ENCODE measurements at places on chromosomes 6 and 20.

DNA sequence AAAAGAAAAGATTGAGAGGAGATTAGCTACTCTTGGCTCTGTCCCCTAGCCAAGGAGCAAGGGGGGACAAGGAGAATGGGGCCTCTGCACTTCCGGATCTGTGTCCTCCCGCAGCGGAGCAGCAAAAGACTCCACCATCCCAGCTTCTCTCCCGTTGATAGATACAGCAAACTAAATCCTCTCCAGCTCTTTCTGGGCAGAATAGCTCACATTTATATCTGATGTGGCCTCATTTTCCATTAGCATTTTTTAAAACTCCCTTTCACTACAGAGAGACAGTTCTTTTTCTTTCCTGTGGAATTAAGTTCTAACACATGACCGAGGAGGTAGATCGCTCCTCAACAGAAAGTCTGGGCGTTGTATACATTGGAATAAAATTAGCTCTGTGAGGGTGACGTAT, 260.9 kb upstream of the SOX4 start:
- DNase-seq = no peak

- no peak for DNase-seq
Measured at GRCh38 chr6:84638286-84638685, 126.1 kb downstream of the TBX18 start.

DNA sequence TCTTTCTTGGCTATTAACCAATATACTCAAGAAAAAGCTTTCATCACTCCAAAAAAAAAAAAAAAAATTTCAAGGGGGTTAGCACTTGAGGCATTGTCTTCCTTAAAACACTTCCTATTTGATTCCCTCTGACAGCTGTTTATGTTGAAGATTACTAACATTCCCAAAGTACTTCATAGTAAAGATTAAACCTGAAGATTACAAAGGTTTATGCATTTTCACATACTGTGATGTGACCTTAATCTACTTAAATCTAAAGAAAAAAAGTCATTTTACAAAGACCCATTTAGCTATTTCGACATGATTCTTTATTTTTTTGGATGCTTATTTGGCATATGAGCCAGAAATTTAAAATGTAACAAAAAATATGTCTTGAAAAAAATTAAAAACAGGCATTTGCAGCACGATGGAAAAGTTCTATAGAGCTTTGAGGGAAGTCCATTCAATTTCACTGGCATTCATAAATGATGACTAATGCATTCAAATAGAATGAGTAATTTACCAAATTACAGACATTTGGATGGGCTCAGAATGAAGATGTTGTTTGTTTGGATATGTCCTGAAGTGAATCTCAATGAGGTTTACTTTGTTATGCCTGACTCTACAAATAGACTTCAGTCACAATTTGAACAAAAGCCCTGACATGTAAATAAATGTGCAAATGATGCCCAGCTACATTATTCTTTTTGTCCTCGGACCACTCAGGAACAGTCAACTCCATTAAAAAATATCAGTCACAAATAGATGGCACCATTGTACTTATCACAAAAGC, 674.6 kb upstream of the MARCKS start:
- no peak for DNase-seq

- no peak for DNase-seq
Measured at GRCh38 chr6:33082702-33083101, 6.9 kb downstream of the HLA-DPB1 start.

DNA sequence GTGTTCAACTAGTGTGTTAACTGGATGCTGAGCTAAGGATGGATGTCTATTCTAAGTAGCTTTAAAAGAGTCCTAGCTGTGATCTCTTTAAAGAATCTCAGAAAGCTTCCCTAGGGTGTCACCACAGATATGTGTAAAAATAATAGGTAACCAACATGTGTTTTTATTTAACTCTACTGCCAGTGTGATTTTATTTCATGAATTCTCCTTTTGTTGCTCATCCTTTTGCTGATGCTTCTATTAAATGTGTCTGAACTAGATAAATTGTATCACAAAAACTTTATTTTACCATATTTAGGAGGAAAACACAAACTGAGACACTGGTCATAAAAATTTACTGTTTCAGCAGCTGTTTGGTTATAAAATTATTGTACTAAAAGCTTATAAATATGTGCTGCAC, 809.4 kb upstream of the CITED2 start:
- DNase-seq = no peak

GRCh38 chr6:98324446-98324845, 509.9 kb upstream of the POU3F2 start:
- DNase-seq = no peak

GRCh38 chr6:34143884-34144580, 1.9 kb downstream of the GRM4 start:
- DNase-seq = no peak

- no peak for DNase-seq
Measured at GRCh38 chr20:5731753-5732366, 18.3 kb upstream of the SHLD1 start.

- no peak for DNase-seq
Measured at GRCh38 chr20:14334306-14334930, 3.0 kb downstream of the FLRT3 start.

GRCh38 chr20:37828684-37829083, 74.2 kb upstream of the VSTM2L start:
- DNase-seq = no peak

Data from cortex of kidney (tissue), 1 donor.